ENCODE measurements at places on chromosomes 5 and 9. TPM values are rescaled to one million over a fixed set of nuclear protein-coding genes. Genes with fewer than 3 reads are reported as not detected.

- DNase-seq: no peak
Measured at GRCh38 chr9:75432888-75433287, 344.6 kb downstream of the OSTF1 start.

GRCh38 chr5:78747705-78748359 lies 99.3 kb upstream of the LHFPL2 start:
- no peak for DNase-seq

DNA sequence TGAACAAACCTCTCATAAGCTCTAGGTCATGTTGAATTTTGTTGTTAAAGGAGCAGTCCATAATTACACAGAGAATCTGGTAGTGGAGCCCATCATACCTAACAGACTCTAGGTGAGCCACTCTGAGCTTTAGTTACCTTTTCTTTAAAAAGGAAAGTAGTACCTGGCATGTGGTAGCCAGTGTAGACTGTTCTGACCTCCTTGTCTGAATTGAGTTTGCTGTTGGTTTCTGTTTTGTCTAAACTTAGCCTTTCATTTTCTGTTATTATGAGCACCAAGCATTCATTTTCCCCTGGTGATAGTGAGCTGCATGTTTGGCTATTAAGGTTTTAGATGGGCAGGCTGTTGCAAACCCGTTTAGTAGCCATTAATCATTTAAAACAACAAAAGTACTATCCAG lies 112.2 kb downstream of the MAST4 start:
- DNase-seq: no peak

Gene STARD4
- total RNA-seq: 118 TPM

DNA sequence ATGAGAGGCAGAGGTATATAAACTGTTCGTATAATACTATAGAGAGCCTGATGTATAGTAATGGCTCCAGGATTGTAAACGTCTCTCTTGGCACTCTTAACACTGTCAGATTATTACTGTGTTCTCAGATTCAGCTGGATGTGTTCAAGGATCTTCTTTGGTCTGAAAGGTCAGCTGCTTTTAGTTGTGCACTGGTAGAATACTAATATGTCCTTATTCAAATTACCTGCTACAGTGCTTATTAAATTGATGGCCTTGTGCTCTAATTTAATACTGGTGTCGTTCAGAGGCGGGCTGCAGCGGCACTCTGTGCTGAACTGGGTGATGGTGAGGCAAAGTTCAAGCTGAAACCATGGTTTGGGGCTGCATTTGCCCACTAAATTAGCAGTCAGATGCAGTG lies 216.7 kb upstream of the ARRDC3 start:
- DNase-seq: no peak

Gene AK1
- total RNA-seq: 18.0 TPM

GRCh38 chr9:134058716-134059115 lies 9.1 kb downstream of the BRD3 start:
- DNase-seq: no peak

- peak; percentile 73 for DNase-seq
Measured at GRCh38 chr9:71647094-71647591, 121.2 kb downstream of the CEMIP2 start.

DNA sequence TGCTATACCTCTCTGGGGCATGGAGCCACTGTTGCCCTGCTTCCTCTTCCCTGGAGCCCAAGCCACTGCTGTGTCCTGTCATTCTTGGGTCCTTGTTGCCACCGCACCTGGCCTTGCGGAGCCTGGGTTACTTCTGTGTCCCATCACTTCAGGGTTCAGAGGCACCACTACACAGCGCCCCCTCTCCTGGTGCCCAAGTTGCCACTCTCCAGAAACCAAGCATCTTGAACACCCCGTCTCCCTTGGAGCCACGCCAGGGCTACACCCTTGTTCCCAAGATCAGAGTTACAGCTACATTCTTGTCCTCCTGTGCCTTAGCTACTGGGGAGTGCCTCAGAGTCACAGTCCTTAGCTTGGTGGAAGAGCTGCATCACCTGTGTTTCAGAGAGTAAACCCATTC lies 147.2 kb upstream of the CD180 start:
- no peak for DNase-seq

GRCh38 chr5:175466700-175467318 lies 11.6 kb upstream of the SFXN1 start:
- DNase-seq: no peak
